ENCODE measurements at places on chromosomes 13 and 19.

DNA sequence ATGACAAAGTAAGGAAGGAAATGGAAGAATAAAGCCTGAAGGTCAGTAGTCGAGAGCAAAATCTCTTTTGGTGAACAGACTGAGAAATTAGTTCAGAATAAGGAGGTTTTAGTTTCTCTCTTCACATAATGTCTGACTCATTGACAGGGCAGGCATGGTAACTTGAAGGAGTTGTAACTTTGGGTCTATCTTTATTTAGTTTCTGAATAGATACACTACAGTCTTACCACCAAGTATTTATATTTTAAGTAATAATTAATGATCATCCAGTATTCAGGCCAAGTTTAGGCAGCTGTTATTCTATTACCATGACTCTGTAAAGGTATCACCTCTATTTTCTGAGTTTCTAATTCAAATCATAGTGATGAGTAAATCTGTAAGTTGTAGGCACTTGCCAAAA is 219.9 kb downstream of the SPRY2 start:
- DNase-seq: no peak

GRCh38 chr19:46294494-46294893 is 2.3 kb upstream of the HIF3A start:
- no peak for DNase-seq

DNA sequence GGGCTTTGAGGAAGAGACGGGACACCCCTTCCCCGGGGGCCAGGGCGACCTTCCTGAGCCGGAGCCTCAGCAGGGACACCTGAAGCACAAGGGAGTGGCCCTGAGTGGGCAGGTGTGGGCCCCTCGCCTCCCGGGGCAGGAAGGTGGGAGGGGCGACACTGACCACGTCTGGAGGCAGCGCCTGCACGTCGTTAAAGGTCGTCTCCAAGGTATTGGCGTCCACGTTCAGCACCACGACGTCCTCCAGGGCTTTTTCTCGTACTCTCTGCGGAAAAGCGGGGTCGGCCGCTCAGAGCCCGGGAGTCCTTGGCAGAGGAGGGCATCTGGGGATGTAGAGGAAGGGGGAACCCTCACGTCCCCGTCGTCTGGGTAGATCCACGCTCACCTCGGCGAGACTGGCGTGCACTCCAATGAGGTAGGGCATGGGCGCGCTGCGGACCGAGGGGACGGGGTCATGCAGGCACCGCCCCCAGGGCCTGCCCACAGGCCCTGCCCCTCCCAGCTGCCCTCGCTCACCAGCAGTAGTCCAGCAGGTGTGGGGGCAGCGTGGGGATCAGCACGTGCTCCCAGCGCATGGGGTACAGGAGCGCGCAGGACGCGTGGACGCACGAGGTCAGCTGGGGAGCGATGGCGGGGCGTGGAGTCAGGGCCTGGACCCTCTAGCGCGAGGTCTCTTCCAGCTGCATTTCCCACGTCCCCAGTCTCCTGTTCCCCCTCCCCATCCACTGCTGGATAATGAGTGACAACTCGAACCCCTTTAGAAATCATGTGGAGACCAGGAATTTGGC is 6.1 kb downstream of the DENND1C start:
- no peak for DNase-seq

DNA sequence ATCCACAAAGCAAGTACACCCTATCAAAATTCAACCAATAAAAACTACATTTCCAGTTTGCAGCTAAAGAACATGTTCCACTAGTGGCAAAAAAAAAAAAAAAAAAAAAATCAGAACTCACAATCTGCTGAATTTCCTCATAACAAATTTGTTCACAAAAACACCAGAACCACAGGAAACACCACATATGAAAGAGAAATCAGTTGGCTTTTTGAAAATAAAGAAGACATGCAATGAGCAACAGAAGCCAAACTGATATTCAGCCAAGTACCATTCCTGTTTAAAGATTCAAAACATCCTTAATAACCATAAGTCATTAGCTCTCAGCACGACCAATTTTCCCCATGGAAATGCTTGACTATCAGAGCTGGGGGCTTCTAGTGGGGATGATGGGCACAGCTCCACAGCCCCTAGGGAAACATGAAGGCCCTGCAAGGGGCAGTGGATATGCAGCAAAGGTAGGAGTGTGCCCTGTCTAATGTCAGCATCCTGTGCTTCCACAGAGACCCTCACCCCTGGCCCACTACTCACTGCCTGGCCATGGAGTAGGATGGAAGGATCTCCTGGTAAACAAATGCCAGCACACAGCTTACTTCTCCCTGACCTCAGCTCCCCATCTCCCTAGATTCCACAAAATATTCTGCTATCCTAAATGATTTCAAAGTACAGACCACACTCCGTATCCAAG is 74.0 kb upstream of the DOCK9 start:
- no peak for DNase-seq

DNA sequence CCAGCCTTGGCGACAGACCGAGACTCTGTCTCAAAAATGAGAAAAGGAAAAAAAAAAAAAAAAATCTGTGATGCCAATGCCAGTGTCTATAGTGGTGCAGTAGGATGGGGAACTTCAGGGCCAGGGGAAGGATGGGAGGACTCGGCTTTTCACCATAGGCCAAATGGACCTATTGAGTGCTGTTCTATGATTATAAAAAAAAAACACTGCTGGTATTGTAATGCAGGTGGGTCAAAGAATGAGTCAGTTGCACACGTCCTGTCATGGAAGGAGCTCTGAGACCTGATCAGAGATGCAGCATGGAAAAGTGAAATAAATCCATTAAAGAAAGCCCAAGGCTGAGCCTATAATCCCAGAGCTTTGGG is 7.0 kb downstream of the DNAJB1 start:
- no peak for DNase-seq

- peak; percentile 10 for DNase-seq
Observed at GRCh38 chr13:29817604-29818378, 32.6 kb downstream of the UBL3 start.

DNA sequence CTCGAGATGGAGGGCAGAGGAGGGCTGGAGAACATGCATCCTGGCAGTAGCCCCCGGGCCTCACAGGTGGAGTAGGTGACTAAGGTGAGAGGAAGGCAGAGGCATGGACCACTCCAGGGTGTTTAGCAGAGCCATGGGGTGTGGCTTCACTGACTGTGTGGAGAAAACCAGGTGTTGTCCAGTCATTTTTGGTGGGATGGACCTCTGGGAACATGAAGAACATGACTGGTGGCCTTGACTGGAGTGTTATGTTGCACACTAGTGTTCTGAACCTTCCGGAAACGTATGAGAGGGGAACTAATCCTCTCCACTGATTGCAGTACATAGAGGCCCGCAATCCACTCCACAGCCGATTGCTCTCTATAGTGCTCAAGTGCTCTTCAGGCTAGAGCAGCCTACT is 16.9 kb downstream of the MED26 start:
- DNase-seq: no peak

GRCh38 chr19:19534556-19535265 is 3.4 kb upstream of the CILP2 start:
- no peak for DNase-seq

- no peak for DNase-seq
Observed at GRCh38 chr19:30403203-30403985, 31.2 kb downstream of the ZNF536 start.

DNA sequence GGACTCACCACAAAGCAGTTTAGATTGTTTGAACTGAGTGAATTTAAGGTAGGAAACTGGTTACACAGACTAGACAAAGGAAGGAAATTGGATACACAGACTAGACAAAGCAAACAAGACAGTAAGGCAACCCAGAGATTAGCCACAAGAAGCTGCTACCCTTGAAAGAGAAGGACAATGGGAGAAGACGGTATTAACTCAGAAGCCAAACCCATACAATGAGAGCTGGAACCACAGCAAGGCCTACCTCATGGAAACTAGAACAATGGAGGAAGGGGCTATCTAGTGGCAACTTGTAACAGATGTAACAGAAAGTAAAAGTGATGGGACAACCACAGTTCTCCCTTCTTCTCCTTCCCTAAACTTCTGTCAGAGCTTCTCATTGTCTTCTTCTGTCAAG is 410.9 kb upstream of the SPRY2 start:
- DNase-seq: no peak

- DNase-seq: no peak
Observed at GRCh38 chr19:35375505-35376307, 4.8 kb downstream of the GPR42 start.

GRCh38 chr19:49413348-49413747 is 9.9 kb downstream of the PTH2 start:
- DNase-seq: no peak

GRCh38 chr13:27978301-27978968 is 9.3 kb upstream of the CDX2 start:
- no peak for DNase-seq

GRCh38 chr13:107205318-107206104 is 637.6 kb upstream of the ARGLU1 start:
- peak; percentile 20 for DNase-seq

- DNase-seq: no peak
Observed at GRCh38 chr13:83215627-83216026, 666.6 kb downstream of the SLITRK1 start.

GRCh38 chr19:28034936-28035335 is 1178.0 kb downstream of the UQCRFS1 start:
- no peak for DNase-seq

- DNase-seq: no peak
Observed at GRCh38 chr13:90154311-90154960, 1193.1 kb upstream of the MIR17HG start.

- DNase-seq: no peak
Observed at GRCh38 chr13:88651531-88651930, 980.4 kb downstream of the SLITRK5 start.

DNA sequence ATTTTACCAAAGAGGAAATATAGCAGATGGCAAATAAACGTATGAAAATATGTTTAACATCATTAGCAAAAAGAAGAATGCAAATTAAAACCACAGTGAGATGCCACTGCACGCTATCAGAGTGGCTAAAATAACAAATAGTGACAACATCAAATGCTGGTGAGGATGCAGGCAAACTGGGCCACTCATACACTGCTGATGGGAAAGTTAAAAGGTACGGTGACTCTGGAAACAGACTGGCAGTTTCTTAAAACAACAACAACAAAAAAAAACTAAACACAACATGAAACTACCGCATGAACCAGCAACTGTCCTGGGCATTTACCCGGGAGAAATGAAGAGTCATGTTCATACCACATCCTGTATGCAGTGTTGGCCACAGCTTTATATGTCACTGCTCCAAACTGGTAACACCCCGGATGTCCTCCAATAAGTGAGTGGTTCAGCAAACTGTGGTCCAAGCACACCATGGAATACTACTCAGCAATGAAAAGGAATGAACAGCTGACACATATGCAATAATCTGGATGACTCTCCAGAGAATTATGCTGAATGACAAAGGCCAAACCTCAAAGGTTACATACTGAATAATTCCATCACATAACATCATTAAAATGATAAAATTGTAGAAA is 22.3 kb downstream of the EPS15L1 start:
- DNase-seq: no peak

DNA sequence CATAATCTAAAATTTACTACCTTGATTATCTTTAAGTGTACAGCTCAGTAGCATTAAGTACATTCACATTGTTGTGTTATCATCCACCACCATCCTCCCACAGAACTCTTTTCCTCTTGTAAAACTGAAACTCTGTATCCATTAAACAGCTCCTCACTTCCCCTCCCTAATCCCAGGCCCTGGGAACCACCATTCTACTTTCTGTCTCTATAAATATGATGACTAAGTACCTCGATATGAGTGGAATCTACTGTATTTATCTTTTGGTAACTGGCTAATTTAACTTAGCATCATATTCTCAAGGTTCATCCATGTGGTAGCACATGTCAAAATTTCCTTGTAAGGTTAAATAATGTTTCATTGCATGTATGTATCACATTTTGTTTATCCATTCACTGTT is 49.0 kb upstream of the POMP start:
- DNase-seq: no peak

DNA sequence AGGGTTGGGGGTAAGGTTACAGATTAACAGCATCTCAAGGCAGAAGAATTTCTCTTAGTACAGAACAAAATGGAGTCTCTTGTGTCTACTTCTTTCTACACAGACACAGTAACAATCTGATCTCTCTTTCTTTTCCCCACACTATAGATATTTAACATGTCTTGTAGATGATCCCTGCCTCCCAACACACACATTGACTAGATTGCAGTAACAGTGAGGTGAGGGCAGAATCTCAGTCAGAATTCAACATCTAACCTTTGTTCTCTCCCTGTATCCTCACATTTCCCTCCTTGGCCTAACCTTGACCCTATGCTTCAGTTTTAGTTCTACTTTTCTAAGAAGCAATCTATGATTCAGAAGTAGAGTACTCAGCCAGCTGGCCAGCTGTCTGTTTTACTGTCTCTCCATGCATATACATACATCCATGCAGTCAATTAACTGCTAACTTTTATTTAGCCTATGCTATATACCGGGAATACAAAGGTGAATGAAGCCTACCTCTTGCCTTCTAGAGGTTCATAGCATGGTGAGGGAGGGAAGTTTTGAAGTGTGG is 18.1 kb downstream of the DNAJC15 start:
- no peak for DNase-seq

- no peak for DNase-seq
Observed at GRCh38 chr19:28453420-28453819, 759.5 kb downstream of the UQCRFS1 start.

- DNase-seq: no peak
Observed at GRCh38 chr13:98922306-98922705, 55.6 kb downstream of the DOCK9 start.

- DNase-seq: no peak
Observed at GRCh38 chr13:21979161-21979806, 308.4 kb downstream of the FGF9 start.

GRCh38 chr13:41456768-41457588 is at the start of gene RGCC:
Gene RGCC (plus strand): TSS chr13:41457550. CDS start chr13:41457708, 158 bp downstream.
- no peak for DNase-seq

DNA sequence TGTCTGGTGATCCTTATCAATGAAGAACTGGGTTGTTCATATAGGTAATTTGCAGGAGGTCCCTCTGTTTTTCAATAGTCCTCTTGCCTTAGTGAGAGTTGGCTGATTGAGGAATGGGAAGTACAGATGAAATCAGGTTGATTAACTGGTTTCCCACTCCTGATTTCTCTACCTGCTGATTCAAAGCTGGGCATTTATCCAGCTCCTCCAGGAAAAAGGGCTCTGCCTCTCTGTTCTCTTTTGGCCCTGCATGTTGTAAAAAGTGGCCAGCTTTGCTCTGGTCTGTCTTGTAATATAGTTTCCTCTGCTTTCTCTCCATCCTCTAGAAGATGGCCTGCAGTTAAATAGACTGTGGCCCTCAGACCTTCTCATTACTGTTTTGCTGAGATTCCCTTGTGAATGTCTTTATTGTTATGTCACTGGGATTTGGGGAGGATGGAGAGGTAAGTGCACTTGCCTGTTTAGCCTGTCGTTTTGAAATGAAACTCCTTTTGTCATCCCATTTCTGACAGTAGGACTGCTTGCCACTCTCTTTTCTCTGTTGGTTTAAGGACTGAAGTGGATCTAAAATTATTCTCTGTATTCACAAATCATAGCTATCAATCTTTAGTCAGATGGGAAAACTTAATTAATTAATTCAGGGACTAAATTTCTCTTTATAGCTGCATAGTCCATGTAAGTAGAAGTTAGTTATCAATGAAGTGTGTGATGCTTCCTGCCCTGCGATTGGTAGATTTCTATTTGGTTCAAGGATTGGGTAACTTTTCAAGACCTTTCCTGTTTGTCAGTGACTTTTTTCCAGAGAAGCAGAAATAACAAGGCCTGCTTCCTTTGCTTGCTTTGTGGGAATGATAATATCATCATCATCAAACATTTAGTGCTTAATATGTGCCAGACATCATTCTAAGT is 28.5 kb downstream of the GARRE1 start:
- DNase-seq: no peak
